ENCODE measurements at places on chromosomes 16 and 17.

DNA sequence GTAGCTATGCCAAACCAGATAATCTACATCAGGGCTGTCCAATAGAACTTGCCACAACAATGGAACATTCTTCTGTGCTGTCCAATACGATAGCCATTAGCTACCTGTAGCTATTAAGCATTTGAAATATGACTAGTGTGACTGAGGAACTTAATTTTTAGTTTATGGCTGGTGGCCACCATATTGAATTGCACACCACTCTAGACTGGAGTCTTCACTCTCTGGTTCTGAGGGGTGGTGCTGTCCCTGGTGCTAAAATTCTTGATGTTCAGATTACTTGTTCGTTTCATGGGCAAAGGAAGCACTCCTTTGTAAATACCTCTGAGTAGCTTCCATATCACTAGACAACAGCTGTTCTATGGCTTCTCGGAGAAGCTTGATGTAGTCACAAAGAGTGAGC lies 296.6 kb downstream of the NPIPA8 start:
- peak; percentile 1 for DNase-seq

- no peak for DNase-seq
Measured at GRCh38 chr17:34909040-34909439, 52.2 kb downstream of the CCT6B start.

GRCh38 chr16:57997528-57998265 lies 2.8 kb downstream of the ZNF319 start:
- DNase-seq = no peak

DNA sequence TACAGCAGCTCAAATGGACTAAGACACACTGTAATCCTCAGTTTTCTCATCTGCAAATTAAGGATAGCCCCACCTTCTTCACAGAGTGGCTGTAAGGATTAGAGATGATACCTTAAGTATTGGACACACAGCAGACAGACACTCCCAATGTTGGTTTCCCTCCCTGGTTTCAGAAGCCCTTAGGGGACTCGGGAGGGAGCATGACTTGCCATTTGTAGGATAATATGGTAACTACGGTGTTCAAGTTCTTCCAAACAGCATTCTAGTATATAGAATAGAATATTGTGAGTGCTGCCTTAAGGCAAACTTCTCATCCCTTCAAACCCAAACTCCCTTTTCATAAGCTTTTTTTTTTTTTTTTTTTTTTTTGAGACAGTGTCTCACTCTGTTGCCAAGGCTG lies 101.9 kb downstream of the COPRS start:
- DNase-seq = no peak

DNA sequence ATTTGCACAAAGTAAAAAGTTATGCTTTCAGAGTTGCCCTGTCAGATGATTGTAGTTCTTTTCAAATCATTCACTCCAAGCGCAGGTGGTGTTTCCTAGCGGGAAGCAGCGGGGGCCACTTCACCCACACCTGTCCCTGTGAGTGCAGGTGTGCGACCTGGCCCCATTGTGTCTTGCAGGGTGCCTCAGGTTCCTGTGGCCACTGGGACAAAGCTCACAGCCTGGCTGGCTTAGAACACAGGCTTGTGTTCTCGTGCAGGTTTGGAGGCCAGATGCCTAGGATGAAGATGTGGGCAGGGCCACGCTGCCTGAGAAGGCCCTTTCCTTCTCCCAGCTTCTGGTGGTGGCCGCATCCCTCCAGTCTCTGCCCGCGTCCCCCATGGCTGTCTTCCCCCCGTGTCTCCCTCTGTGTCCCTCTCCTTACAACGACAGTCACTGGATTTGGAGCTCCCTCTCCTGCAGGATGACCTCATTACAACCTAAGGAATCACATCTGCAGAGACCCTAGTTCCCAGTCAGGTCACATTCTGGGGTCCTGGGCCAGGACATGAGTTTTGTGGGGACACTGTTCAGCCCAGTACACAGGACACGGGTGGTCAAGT lies 90.5 kb downstream of the NPIPB11 start:
- DNase-seq = no peak

- DNase-seq = no peak
Measured at GRCh38 chr16:63577891-63578290, 1541.7 kb upstream of the CDH8 start.

DNA sequence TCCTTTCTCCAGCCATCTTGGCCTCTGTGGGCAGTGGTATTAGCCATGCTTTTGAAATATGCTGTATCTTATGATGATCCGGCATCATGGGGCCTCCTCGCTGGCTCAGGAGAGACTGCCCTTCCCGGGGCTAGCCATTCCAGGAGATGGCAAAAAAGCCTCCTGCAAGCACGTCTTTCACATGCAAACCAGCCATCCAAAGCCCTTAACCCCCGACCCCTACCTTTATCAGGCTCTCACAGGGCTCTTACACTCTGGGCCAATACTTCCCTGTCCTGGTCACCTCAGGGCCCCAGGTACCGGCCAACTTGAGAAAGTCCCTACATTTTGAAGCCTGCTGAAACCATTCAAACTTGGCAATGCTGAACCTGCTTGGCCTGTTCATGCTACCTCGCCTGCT lies 36.4 kb downstream of the MYH13 start:
- DNase-seq = no peak

DNA sequence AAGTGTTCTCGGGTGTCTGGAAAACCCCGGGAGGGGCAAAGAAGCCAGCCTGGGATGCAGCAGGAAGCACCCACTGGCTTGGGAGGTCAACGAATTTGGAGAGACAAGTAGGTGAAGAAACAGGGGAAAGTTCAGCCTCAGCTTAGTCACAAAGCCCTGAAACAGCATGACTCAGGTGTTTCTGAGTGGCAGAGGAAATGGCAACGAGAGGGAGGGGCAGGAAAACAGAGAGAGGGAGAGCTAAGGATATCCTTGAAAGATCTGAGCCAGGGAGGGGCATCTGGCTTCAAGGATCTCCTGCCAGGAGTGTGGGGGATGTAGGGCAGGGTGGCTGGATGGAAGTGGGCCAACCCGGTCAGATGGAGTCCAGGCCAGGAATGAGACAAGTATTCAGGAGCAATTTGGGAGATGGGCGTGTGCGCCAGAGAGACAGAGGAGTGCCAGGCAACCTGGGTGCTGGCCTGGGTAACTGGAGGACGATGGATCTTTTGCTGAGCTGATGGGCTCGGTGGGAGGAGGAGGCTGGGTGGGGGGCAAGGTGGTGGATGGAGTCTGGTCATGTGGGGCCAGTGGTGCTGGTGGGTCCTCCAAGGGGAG lies 27.2 kb downstream of the ABCC3 start:
- peak; percentile 89 for DNase-seq

DNA sequence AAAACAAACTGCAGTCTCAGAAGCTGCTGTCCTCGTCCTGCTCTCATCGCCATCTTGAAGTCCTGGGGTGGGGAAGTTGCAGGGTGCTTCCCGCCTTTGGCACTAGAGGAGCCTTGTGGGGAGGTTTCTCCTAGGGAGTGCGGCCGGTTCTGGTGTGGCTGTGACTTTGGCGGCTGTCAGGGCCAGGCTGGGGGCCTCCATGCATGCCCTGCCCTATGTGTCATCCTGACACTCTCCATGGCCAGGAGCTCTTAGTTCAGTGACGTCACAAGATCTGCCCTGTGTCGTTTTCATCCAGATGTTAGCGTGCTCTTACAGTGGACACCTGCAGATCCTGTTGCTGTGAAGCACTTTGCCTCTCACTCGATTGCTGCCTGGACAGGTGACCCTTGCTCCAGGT lies 49.6 kb downstream of the PLD6 start:
- DNase-seq = peak; percentile 70

DNA sequence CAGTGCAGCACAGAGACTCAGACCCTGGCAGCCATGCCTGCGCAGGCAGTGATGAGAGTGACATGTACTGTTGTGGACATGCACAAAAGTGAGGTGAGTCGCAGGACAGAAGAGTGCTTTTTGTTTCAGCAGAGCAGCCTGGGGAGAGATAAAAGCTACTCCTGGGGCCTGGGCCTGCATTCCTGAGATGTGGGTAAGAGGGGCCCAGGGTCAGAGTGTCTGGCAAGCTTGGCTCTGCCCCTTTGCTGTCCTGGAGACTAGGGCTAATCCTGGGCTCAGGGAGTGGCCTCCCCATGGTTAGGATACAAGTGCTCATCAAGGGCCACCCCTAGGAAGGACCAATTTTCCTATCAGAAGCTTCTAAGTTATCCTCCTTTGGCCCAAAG lies 4.8 kb upstream of the ERBB2 start:
- DNase-seq = no peak

GRCh38 chr16:85781695-85782370 lies 17.5 kb downstream of the EMC8 start:
- peak; percentile 81 for DNase-seq

- DNase-seq = no peak
Measured at GRCh38 chr17:76106703-76107102, 3.1 kb upstream of the EXOC7 start.

- DNase-seq = no peak
Measured at GRCh38 chr17:2946144-2946543, 117.3 kb downstream of the OR1D5 start.

- no peak for DNase-seq
Measured at GRCh38 chr16:86835982-86836381, 257.6 kb downstream of the FOXL1 start.

DNA sequence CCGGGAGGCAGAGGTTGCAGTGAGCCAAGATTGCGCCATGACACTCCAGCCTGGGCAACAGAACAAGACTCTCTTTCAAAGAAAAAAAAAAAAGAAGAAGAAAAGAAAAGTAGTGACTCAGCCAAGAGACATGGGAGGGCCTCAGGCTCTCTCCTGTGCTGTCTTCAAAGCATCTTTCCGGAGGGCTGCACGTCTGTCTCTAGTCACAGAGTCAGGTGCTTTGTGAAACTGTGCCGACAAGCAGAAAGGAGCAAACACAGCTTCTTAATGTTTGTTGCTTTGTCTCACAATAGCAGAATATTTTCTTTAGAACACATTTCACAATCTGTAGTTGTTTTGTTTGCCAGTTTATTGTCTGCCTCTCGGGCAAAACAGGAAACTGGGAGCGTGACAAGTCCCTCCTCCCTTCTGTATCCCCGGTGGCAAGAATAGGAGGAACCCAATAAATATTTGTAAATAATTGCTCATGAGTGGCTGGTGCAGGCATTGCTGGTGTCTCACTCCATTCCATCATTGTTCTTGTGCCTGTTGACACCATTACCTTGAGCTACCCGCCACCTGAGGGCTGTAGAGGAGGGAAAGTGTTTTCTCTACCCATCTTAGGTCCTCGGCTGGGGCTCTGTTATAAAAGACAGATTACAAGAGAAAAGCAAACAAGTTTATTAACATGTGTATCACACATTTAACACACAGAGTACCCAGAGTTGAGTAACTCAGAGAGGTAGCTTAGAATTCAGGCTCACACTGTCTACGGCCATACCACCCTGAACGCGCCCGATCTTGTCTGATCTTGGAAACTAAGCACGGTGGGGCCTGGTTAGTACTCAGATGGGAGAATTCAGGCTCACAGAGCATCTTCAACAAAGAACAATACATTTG lies 5.5 kb downstream of the GAST start:
- no peak for DNase-seq

GRCh38 chr17:42197564-42198156 lies 3.4 kb upstream of the GHDC start:
- DNase-seq = no peak

DNA sequence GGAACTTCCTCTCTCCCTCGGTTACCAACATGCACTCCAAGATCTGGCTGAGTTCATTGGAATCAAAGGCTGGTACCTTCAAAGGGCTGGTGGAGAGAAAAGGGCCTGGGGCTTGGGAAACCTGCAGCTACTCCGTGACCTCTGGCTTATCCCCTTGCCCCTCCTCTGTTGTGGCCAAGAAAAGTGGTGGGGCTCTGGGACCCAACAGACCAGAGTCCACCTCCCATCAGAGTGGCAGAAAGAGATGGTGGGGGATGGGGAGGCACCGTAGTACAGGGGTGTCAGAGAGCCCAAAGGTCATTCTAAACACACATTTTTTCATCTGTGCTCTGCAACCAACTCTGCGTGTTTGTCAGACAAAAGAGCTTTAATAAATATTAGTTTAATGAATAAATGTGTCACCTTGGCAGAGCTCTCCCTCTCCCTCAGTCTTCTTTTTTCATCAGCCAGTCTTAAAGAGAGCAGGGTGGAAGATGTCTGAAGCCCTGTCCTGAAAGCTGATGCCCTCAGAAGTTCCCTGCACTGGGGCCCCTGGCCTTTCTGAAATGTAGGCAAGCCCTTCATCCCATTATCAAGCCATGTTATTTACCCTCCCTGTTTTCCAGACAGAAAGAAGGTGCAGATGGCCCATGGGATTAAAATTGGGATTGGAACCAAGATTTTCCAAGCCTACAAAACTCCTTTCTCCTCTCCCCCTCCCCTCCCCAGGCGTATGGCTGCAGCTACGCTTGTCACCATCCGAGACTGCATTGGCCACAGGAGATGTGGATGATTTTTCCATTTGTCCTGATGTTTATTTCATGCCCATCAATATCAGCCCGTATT lies 227.3 kb downstream of the CCDC182 start:
- no peak for DNase-seq

- no peak for DNase-seq
Measured at GRCh38 chr17:56978441-56979090, 635 bp downstream of the SCPEP1 start.

- peak; percentile 62 for DNase-seq
Measured at GRCh38 chr16:73000020-73000906, 47.7 kb downstream of the ZFHX3 start.

DNA sequence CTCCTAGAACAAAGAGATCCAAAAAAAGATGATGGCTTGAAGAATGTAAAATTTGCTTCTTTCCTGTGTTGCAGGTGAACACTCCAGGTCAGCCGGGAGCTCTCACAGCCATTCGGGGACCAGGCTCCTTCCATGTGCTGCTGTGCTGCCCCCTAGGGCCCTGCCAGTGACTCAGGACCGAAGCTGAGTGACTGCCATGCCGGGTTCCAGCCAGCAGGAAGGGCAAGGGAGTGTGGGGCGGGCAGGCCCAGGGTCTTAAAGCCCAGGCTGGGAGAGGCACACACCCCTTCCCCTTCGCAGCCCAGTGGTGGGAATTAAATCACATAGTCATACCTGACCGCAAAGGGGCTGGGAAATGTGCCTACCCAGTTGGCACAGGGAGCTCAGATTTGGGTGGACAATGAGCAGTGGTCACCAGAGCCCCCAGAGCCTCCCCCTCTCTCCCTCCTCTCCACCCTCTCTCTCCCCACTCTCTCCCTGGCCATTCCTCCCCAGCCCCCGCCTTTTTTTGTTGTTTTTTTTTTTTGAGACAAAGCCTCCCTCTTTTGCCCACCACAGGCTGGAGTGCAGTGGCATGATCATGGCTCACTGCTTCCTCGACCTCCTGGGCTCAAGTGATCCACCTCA lies 11.5 kb downstream of the EPOP start:
- peak; percentile 38 for DNase-seq

DNA sequence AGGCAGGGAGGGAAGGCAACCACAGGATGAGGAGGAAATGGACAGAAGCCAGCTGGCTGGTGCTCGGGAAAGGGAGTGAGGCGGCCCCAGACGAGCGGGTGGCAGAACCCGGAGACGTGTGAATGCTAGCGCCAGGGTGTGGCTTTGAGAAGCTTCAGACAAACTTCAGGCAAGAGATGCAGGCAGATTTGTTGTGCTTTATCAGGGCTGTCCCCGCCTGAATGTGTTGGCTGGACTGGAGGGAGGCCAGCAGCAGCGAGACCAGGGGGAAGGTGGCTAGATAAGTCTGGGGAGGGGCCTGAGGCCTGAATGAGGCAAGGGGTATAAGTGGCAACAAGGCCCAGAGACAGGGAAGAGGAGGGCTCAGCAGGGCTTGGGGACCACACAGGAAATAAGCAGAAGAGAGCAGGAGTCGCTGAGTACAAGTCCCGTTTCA lies 22.0 kb downstream of the CAMKK1 start:
- DNase-seq = peak; percentile 46

GRCh38 chr17:27634776-27635175 lies 3.8 kb downstream of the LGALS9 start:
- no peak for DNase-seq

- no peak for DNase-seq
Measured at GRCh38 chr16:5928476-5929065, 831.0 kb upstream of the EEF2KMT start.

All from fibroblast of lung (primary cell).